ENCODE measurements at places on chromosomes 5 and 9.

GRCh38 chr5:123000731-123001130 is 35.8 kb downstream of the PPIC start:
- DNase-seq, result no peak

- DNase-seq, result no peak
Measured at GRCh38 chr9:23849379-23850035, 23.5 kb upstream of the ELAVL2 start.

DNA sequence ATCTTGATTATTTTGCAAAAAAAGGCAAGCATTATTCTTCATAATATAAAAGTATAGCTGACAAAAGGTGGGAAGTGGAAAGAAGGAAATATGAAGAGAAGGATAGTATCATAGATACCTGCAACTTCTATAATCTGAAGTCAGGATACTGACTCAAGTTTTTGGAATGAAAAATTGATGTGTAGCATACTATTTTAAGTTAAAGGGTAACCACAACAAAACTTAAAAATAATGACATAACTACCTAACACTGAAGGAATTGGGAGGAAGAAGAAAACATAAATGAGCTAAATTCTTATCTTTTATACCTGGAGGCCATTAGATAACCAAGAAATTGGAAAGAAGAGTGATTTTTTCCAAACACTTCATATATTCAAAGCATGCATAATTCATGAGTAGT is 51.8 kb upstream of the TLE1 start:
- DNase-seq, result no peak

GRCh38 chr5:115735108-115735998 is 81.1 kb downstream of the CDO1 start:
- no peak for DNase-seq

DNA sequence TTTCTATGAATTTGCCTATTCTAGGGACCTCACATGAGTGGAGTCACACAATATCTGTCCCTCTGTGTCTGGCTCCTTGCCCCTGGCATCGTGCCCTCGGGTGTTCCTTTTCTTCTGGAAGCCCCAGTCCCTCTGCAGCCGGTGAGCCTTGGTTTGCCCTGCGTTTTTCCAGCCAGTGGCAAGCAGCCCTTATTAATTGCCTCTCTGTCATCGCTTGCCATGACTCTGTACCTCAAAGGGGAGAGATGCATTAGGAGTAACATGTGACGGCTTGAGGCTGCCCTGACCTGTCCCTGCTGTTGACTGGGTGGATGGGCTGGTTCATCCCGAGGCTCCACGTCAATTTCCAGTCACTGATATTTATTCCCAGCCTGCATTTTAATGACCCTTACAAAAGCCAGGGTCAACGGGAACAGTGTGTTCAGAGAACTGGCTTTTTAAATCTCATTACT is 87.3 kb downstream of the CFAP90 start:
- DNase-seq, result no peak

DNA sequence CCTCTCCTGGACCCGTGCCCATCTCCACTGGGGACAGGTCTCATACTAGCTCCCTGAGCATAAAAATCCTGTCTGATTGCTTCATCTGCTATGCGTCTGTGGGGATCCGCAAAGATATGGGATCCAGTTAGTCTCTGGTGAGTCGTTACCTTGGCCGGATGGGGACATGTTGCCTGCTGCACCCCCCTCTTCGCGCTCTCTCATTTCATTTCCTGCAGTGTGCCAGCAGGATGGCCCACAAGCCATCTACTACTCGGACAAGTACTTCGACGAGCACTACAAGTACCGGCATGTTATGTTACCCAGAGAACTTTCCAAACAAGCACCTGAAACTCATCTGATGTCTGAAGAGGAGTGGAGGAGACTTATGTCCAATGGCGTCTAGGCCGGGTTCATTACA is 17.0 kb upstream of the CEP78 start:
- DNase-seq, result no peak

- DNase-seq, result no peak
Measured at GRCh38 chr5:932151-932627, 39.5 kb downstream of the TRIP13 start.

GRCh38 chr9:98199388-98200033 is 7.1 kb upstream of the CORO2A start:
- no peak for DNase-seq

DNA sequence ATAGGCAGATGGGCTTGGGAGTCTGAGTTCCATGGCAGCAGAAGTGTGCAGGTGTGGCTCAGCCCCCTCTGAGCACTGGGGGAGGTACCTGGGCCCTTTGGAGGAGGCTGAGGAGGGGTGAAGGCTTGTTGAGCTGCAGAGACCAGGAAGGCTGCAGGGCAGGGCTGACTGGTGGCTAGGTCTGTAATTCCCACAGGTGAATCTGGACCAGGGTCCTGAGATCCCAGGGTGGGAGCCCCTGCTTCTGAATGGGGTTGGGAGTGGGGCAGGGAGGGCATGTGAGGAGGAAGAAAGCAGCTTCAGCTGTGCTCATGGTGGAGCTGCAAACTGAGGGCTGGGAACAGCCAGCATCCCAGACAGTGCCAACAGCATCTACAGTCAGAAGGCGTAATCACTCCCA is 111.1 kb downstream of the CACNA1B start:
- DNase-seq, result no peak

DNA sequence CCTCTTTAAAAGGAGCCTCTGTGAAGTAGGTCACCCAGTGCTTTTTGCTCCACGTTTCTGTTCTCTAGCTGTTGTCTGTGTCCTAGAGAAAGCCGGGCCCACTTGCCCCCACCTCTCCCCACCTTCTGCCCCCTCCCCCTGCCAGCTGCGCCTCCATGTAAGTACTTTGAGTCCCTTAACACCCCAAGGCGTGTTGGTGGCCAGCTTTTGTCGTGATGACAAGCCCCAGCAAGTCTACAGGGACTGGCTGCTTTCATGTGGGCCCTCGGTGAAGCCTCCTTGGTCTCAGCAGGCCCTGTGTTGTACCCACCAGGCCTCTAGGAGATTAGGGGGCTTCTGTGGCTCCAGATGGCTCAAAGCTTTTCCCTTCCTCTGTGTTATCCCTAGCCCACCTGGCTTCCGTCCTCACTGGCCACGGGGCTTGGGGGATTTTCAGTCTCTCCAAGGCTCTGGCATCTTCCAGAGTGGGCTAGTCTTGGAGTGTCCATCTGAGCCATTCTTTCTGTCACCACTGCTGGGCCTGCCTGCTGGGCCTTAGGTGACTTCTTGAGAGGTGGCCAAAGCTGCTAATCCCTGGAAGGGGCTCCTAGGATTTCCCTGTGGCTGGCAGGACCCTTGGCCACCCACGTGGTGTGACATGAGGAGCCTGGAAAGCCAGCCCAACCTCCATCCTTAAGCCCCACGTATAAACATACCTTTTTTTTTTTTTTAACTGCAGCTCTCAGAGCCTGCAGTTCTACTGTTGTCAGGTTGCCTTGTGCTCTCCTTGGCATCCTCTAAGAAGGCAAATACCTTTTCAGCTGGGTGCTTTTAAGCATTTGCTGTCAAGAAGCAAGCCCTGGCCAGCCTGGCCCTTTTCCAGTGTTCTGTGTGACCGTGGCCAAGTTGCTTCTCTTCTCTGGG is 1.1 kb upstream of the NDST1 start:
- no peak for DNase-seq

GRCh38 chr9:3863111-3863528 is 337.3 kb upstream of the RFX3 start:
- DNase-seq, result no peak

DNA sequence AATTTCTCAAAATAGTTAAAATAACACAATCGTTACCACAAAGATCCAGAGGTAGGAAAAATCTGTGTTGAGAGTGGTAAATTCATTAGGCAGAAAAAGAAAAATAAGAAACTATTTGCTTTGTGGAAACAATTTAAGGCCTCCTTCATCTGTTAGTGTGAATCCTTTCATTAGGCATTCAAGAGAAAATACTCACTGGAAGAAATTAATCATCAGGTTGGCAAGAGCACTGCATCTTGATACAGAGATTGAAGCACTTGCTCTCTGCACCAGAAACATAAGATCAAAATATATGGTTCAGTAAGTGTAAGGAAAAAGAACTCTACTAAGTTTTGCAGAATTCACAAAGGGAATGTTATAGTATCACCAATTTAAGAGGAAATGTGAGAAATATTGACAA is 44.4 kb downstream of the TTC39B start:
- no peak for DNase-seq
